Brain (organoid and tissue), 16 donors: ENCODE measurements at places on chromosomes 11 and 22.
A peak's percentile ranks its signal among the peaks of the same experiment; 100 is the strongest.

GRCh38 chr11:22795914-22796313 is 33.7 kb downstream of the SVIP start:
- DNase-seq, result no peak

DNA sequence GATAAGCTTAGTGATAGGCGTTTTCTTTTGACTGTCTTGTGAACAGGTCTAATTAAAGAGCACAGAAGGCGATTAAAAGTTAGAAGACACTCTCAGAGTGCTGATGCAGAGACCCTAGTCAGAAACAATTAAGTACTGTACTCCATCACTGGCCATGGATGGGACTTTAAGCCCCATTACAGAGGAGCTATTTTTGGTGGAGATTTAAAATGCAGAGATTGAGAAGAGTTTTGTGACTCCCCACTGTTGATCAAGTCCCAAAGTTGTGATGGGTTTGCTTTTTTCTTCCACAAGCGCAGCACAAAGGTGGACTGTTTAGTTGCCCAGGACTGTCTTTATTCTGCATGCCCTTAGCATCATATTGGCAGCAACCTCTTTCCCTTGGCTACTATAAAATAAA is 978 bp downstream of the LUZP2 start:
- peak; percentile 53 for DNase-seq

- peak; percentile 8 for DNase-seq
Observed at GRCh38 chr11:74566146-74566960, 26.0 kb upstream of the POLD3 start.

DNA sequence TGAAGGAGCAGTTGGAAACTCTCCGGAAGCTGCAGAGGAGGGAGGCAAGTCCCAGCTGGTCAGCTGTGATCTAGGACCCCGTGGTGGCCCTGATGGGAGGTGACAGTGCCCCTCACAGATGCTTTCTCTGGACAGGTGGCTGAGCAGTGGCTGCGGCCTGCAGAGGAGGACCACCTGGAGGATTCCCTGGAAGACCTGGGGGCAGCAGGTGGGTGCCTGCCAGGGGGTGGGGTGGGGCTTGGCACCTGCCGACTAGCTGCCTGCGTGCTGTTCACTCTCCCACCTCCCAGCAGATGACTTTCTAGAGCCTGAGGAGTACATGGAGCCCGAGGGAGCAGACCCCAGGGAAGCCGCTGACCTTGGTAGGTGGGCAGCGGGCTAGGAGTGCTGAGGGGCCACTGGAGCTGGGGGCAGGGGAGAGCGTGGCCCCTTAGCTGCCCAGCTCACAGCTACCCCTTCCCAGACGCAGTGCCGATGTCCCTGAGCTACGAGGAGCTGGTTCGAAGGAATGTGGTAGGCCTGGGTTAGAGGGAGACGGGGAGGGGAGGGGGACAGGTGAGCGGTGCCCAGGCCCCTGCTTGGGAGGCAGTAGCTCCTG is 3.1 kb downstream of the SCO2 start:
- DNase-seq, result no peak

GRCh38 chr22:37228106-37229011 is 15.7 kb downstream of the RAC2 start:
- DNase-seq, result no peak

DNA sequence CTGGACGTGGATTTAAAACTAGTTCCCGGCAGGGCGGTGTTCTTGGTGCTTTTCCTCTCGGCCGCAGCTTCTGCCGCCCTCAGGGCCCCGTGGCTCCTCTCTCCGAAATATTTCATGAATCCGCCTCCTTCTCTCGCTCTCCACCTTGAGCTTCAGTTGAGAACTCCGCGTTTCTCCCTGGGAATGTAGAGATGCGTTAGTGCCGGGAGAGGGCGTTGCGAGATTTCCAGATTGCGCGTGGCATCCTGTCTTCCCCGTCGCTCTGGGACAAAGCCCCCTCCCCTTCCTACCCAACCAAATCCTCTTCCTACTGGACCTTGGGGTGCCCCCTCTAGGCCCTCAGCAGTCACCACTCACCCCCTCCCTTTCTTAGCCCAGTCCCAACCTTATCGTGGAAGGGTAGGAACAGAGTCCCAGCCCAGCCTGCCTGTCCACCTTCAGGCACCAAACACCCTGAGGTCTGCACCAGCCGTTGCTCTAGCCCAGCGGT is 15.5 kb upstream of the RAC2 start:
- peak; percentile 78 for DNase-seq

DNA sequence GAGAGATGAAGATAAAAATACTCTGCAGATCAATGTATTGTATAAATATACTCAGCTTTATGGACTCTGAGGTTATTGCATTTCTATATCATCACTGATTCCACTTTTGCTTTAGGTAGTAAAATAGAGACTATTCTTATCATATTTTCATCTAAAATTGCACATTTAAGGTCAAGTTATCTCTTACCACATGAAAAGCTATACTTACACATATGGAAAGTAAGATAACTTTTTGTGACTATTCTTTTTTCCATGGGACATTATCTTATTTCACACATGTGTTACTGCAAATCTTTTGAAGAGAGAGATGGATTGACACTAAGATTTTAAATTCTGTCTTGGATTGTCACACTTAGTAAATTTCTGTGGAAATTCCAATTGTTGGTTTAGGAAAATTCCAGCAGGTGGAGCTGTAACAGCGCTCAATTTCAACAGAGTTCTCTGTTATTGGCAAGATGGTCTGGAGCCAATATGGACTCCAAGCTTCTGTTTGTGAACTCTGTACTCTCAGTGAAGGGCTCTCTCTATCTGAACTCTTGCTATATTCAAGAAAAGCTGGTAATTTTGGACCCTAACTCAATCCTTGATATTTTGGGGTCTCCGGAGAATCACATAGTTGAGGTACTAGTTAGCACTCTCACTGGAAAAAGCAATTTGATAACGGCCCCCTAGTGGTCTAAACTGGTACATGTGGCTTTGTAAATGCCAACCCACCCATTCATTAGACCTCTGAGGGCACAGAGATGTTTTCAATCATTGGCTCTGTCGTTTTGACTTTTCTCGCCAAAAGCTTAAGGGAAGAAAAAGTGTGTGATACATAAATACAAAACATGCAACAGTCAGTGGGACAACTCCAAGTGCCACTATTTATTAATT is 429.7 kb downstream of the ETS1 start:
- peak; percentile 70 for DNase-seq
